ENCODE measurements at places on chromosomes 2 and 18.
A peak's percentile ranks its signal among the peaks of the same experiment; 100 is the strongest.

GRCh38 chr2:190582736-190583506 is 48.4 kb upstream of the NEMP2 start:
- no peak for DNase-seq

GRCh38 chr2:59920961-59921360 is 632.5 kb downstream of the BCL11A start:
- no peak for DNase-seq

DNA sequence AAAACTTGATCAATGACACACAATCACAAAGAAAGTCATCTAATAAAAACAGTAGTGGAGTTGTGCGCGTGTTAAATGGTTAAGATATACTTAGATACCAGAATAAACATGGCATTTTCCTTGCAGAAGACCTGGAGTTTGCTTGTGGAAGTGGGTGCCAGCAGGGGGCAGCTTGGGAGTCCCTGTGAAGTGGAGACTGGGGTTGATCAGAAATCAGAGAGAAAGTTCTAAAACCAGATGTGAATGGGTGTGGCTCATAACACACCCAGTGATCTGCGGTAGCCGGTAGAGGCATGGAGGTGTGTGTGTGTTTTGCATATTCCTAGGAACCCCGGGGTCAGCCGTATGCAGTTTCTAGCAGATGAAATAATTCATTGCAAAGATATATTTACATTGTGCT is 300.1 kb upstream of the TRIB2 start:
- DNase-seq: no peak

- DNase-seq: no peak
Measured at GRCh38 chr18:47737956-47738355, 192.5 kb downstream of the SMAD2 start.

- no peak for DNase-seq
Measured at GRCh38 chr2:14827226-14828023, 194.9 kb downstream of the LRATD1 start.

GRCh38 chr2:38740851-38741731 is 10.1 kb downstream of the SRSF7 start:
- DNase-seq: no peak

DNA sequence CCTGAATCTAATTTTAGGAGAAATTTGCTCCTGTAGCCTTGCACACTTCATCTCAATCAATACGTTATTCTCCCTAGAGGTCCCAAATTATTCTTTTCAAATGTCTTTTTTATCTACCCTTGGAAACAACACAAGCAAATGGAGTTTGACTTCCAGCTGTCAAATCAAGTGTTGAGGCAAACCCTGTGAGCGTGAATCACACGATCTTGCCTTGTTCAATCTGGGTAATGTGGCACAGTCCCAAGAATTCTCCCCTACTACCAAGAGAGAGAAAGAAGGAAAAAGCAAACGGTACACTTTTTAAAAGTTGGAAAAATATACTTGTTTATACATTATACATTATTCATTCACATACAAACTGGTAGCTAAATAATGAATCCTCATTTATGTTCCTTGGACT is 2035.3 kb upstream of the CELF4 start:
- DNase-seq: no peak

GRCh38 chr2:29691391-29691950 is 229.9 kb downstream of the ALK start:
- DNase-seq: no peak

GRCh38 chr2:29726976-29727375 is 194.4 kb downstream of the ALK start:
- no peak for DNase-seq

- DNase-seq: no peak
Measured at GRCh38 chr2:136495636-136496035, 269.7 kb upstream of the THSD7B start.

DNA sequence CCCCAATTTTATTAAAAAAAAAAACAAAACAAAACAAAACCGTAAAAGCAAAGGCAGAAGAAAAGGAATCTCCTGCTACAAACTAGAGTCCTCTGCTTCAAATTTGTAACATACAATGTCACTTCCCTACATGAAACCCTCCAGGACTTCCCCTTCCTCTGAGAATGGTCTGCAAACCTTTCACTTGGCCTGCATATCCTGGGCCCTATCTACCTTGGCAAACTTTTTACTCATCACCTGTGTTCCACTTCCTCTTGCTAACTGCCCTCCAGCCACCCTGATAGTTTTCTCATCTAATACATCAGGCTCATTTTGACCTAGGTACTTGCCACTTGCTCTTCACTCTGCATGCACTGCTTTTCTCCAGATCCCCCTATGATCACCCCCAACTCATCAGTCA is 255.5 kb downstream of the ETAA1 start:
- DNase-seq: no peak

GRCh38 chr2:105403783-105404698 is 5.2 kb upstream of the FHL2 start:
- DNase-seq: peak; percentile 97

DNA sequence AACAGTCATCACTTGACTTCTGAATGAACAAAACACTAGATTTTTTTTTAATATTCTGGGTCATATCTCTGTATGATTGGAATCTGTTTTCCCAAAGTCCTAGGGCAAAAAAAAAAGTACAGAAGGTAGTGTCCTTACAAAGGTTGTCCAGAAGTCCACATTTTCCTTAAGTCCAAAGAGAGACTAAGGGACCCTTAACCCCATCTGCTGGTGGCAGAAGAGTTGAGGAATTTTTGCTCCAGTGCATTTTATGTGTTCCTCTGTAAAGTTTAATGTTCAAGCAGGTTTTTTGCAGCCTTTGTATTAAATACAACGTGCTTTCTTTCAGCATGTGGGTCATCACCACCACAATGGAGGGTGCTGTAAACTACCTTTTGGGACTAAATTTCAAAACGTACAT is 215.9 kb downstream of the SP3 start:
- DNase-seq: peak; percentile 24

- no peak for DNase-seq
Measured at GRCh38 chr2:98382086-98382485, 35.8 kb downstream of the CNGA3 start.

DNA sequence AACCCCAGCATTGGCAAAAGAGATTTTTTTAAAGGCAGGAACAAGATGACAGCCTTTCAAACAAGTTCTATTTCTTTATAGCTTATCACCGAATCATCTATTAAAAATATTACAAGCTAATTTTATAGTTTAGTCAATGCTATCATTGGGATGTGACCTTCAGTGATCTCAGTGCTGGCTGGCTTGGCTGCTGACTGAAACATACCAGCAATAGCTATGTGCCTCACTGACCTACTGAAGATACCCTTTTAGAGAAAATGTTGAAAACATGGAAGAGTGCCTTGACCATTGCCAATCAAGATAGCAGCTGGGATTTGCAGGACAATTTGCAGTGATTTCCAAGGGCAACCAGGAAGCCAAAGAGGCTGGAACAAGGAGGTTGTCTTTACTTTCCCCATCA is 44.0 kb downstream of the CSRNP3 start:
- DNase-seq: no peak

GRCh38 chr2:182858671-182859070 is 7.8 kb downstream of the FRZB start:
- DNase-seq: no peak

DNA sequence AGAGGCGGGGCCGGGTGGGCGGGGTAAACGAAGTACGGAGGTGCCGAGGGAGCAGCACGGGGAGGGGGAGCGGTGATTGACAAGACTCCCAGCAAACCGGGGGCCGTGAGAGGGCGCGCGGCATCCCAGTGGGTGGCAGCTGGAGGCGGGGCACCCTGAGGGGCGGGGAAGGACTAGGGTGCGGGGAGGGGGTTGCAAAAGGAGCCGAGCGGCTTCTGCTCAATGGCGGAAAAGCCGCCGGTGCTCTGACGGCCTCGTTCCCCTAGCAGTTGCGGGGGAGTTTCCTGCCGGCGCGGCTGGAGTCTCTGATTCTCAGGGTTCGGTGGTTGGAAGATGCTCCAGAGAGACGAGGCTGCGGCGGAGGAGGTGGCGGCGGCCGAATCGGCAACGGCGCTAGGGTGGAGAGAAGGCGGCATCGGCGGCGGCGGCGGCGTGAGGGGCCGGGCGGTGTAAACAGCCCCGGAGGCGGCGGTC is at the start of gene PPM1B:
PPM1B (plus strand) TSS at position 195 of the 474 bp plus-strand sequence. CDS start 32,325 bp downstream, outside the sequence.
- no peak for DNase-seq

- DNase-seq: no peak
Measured at GRCh38 chr2:133458280-133458679, 110.0 kb downstream of the NCKAP5 start.

DNA sequence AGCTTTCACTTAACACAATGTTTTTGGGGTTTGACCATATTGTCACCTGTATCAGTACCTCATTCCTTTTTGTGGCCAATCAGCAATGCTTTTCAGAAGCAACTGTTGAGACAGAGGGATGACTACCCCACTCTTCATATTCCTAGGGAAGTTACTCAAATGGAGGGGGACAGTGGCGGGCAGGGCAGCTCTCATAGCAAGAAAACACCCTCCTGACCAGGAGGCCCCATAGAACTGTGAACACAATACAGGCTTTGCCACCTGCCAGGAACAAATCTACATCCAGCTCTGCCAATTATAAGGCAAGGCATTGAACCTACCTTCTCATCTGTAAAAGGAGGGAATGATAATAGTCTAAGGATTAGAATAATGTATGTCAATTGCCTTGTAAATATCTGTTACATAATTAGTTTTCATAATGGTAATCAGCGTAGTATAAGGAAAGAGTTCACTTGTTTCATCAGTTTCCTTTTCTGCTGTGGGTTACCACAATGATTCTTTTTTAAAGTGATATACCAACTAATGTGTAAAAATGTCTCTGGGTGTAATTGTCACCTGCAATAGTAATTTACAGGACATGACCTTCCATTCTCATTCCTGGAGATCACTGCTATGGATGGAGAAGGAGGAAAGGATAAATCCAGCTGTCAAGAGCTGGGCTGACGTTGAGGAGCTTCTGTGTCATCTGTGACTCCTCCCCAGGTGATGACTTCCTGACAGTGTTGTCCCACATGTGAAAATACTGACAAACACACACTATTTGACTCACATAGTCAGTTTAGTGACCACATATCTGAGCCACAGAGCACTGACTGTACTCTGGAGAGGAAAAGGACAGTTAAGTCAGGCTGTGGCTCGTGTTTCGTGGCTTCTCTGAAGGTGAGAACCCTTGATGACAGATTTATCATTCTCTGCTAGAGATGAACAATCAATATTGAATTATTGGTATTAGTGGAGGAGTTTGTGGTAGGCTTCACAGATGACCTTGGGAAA is 13.5 kb downstream of the ALPK2 start:
- DNase-seq: no peak

- no peak for DNase-seq
Measured at GRCh38 chr2:122384768-122385333, 629.4 kb downstream of the TSN start.

DNA sequence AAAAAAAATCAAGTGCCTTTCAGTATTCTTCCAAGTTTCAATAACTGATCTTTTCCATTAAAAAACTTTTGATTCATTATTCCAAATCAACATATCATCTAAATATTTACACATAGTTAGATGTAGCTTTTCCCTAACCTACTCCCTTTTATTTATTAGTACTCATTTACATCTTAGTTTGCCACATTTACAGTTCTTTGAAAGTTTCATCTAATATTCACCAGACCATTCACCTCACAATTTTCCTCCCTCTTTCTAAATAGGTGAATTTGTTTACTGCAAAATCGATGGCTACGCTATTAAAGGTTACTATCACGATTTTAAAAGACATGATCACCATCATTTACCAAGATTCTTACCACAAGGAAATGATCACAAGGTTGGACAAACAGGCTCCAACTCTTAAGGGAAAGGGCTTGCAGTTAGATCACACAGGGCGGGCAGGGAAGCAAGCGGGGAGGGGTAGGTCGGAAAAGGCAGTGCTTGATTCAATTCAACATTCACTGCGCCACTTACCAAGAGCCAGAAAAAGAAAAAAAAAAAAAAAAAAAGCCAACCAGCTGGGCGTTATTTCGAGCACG is 654 bp upstream of the MARCHF7 start:
- DNase-seq: no peak

- peak; percentile 88 for DNase-seq
Measured at GRCh38 chr2:219206328-219207133, at the start of gene ZFAND2B. TSS of gene ZFAND2B (plus strand) at chr2:219206782. CDS start at chr2:219206988, 206 bp downstream.

DNA sequence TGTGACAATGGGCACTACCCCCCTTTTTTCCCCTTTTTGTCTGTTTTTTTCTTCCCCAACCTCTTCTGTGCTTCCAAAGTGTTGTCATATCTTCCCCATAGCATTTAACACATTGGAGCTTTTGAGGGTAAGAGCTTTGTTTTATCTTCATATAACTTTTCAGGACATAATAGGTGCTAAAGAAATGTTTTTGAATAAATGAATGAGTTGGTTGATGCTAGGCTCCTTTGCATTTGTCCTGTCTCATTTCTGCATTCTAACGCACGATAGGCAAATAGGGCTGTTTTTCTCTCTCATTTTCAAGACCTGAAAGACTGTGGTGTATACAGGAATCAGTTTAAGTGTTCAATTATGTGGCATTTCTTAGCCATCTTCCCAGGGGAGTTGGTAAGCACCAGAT is 832 bp upstream of the COPS7B start:
- no peak for DNase-seq

GRCh38 chr2:40228310-40228709 is 223.6 kb downstream of the SLC8A1 start:
- DNase-seq: no peak

- DNase-seq: no peak
Measured at GRCh38 chr2:200943527-200944105, 19.8 kb downstream of the ORC2 start.

- DNase-seq: no peak
Measured at GRCh38 chr2:235523021-235523420, 29.2 kb downstream of the AGAP1 start.

GRCh38 chr2:109339519-109339966 is 210.5 kb downstream of the SH3RF3 start:
- peak; percentile 63 for DNase-seq

GRCh38 chr18:73043611-73044010 is 175.8 kb upstream of the NETO1 start:
- DNase-seq: no peak

DNA sequence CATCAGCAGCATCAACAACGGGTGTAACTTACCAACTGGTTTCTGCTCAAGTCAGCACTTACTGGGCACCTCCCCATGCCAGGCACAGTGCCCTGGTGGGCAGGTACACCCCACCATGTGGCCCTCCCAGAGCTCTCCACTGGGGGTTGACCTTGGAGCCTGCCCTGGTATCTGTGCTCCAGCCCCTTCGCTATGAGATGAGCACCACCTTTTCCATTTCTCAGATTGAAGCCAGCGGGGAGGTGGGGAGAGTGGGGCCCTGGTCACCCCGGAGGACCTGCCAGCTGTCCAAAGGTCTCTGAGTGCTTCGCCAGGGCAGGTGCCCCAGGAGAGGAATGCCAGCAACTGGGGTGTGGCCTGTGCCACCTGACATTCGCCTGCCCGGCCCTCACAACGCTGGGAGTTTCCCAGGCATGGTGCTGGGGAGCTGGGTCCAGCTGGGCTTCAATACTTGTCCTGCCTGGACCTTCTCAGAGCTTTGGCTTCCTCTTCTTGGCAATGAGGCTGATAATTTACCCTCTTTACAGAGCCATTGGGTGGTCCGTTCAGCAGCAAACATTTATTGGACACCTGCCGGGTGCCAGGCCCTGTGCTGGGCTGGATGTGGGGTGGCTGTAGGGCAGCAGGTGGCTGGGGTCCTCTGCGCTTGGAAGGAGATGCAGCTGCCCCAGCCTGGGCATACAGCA is 5.9 kb upstream of the ZAP70 start:
- DNase-seq: no peak

All from NCI-H226 (cell line).